ENCODE measurements at places on chromosomes 5 and 9. TPM values are rescaled to one million over a fixed set of nuclear protein-coding genes. Genes with fewer than 3 reads are reported as not detected.

OLFM1 gene
- total RNA-seq, result 3.8 TPM

LRRC19 gene
- 130 TPM for total RNA-seq

SPINK13 gene
- not detected for total RNA-seq

DNA sequence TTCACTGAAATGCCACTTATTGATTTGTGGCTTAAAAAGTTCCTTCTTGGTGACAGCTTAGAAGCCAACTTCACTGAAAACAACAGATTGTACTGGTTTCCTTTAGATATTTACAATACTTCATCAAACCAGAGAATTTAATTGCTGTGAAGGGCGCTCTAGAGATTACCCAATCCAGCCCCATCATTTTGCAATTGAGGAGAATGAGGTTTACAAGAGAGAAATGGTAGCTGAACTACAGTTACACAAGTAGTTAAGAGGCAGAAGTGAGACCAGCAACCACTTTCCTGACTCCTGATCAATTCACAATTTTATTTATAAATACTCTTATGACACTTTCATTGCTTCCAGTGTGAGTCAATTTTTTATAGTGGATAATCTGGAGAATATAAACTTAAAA is 103.5 kb upstream of the APC start:
- DNase-seq, result no peak

DNA sequence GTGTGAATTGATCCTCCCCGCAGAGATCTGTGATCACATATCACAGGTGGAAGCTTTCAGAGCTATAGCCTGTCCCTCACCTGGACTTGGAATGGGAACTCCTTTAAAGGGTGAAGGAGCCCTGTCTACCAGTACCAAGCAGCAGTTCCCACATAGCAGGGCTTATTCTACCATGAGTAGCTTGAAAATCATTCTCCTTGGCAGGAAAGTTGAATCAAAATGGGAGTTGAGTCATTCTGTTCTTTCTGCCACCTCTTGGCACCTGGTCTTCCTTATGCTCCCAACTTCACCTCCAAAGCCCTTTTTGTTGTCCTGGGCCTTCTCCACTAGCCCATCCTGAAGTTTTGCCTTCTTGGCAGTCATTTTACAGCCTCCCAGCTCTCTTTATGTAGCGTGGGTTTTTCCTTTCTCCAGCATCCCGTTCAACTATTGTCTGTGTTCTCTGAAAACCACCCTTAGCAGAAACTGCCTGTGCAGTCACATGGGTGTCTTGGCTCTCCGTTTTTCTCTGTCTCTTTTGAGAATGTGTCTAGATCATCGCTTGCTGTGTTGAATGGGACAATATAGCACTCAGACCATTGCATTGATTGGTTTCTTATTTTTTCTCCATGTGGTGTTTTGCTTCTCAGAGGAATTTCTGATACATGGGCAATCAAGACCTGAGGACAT is 222.2 kb downstream of the AOPEP start:
- no peak for DNase-seq

DNA sequence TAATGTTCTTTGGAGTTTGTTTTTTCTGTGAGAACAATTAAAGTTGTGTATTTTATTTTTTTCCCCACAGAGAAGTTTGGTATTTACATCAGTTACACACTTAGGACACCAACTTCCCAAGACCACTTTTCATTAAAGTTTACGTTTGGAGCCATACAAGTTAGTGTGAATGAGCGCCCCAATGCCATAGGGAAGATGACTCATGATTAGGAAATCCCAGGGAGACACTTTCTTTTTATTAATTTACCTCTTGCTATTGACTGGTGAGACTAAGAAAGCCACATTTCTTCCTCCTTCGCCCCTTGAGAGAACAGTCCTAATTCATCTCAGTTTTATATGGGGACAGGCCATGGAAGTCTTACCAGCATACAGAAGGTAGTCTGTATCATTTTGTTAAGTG is 57.1 kb downstream of the EDIL3 start:
- DNase-seq, result no peak

DNA sequence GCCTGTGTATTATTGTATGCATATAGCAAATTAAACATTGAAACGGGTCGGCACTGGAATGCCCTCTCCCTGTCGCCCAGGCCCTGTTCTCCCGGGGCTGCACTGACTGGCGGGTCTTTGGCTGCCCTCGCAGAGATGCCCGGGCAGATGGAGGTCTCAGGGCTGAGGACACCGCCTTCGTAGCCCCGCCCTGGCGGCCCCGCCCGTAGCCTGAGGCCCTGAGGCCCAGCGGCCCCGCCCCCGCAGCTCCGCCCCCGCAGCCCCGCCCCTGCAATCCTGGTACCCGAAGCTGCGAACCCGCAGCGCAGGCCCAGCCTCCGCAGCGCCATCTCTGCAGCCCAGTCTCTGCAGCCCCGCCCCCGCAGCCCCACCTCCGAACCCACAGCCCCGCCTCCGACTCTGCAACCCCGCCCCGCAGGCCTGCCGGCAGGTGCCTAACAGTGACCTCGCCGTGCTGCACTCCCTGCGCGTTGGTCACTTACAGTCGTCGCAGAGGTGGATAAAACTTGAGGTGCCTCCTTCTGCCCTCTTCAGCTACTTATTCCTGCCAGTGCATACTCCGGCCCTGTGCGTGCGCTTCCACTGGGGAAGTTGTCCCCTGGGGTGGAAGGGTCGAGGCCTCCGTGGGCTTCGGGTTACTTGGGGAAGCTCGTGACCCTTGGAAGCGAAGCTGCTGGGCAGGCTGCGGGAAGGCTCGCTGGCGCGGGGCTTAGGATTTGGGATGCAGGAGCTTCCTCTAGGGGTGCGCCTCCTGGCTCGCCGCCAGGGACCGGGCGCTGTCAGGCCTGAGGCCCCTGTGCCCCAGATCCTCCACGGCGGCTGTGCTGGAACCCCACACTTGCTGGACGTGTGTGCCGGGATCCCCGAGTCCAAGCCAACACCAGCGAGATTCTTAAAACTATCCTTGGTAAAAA is 72.3 kb downstream of the ICE1 start:
- DNase-seq, result peak; percentile 88

DNA sequence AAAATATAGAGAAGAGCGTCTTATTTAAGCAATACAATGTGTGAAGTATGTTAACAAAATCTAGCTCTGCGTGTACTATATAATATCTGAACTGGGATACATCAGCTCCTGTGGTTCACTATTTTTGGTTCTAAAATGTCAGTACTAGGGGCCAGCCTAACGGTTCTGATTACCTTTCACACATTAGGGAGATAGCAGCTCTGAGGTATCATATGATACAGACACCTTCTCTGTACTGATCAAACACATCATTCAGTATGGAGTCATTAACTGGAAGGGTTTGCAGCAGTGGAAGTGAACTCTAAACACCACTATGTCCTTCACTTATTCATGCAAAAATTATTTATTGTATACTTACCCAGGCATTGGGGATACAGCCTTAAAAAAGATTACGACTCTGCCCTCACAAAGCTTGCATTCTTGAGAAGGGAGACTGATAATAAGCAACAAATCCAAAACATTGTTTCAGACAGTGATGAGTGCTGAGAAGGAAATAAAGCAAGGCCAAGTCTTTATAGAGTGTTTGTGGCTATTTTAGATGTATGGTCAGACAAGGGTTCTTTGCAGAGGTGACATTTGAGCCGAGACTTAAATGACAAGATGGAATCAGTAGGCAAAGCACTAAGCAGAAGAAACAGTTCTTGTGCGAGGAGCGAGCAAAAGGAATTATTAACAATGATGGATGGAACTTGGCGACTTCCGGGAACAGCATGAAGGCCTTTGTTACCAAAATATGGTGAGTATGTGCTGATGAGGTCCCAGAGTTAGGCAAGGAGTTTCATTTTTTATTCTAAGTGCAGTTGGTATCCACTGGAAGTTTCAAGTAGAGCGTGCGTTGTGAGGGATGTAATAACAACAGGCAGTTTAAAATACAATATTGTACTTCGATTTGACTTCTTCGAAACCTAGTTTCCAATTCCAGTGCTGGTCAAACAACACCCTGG is 1.8 kb upstream of the LNPEP start:
- peak; percentile 25 for DNase-seq

- DNase-seq, result no peak
Observed at GRCh38 chr9:136965771-136966484, 11.4 kb upstream of the PTGDS start.

GRCh38 chr5:129172580-129172979 is 78.0 kb downstream of the ISOC1 start:
- no peak for DNase-seq

- peak; percentile 94 for DNase-seq
Observed at GRCh38 chr9:70420441-70421271, 6.2 kb upstream of the KLF9 start.

GRCh38 chr5:179292681-179293635 is 52.3 kb downstream of the ADAMTS2 start:
- no peak for DNase-seq

DNA sequence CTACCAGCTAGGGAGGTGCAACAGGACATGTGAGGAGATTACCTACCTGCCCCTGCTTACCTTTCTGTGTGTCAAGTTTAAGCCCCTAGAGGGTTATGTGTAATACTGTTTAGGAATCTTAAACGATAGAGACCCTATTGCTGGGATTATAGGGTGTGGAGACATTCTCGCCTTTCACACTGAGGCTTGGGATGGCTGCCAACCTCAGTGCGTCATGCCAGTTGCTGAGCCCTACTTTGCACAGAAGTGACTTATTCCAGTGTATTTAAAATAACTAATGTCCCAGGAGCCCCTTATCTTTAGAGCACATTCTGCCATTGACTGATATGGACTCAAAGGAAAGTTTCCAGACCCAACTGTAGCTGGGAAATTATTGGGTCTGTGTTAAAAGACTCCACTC is 76.6 kb upstream of the XPA start:
- DNase-seq, result peak; percentile 66

GRCh38 chr9:86749161-86749893 is 198.0 kb downstream of the GAS1 start:
- no peak for DNase-seq

DNA sequence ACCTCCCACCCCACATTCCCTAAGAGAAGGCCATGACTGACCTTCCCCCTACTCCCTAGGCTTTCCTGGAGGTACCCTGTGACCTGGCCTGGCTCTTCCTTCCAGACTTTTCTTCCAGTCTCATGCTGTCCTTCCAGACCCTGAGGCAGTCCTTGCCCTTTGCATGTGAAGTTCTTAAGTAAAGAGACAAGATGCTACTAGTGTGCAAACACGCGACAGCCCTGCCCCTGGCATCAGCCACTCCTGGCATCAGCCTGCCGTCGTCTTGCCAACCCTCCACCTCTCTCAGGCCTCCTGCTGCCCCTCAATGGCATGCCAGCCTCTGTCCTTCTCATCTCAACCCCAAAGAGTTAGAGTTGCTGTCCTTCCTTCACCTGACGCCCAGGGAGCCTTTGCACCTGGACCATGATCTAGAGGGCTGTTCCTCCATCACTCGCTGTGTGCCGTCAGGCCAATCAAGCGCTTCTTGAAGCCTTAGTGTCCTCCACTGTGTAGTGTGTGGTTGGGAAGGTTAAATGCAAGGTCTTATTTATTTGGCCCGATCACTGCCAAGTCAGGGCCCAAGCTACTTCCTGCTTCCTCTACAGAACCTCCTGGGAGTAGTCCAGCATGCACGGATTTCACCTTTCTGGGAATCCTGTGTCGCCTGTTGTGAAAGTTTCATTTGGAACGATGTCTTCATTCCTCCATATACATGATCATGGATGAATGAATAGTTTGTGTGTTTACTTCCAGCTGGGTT is 61.9 kb downstream of the WWC1 start:
- peak; percentile 44 for DNase-seq

All from colonic mucosa (tissue), 4 donors.